ENCODE measurements at places on chromosomes 2 and 18. TPM values are rescaled to one million over a fixed set of nuclear protein-coding genes. Genes with fewer than 3 reads are reported as not detected.

Gene GCG
- not detected for total RNA-seq

- no peak for DNase-seq
Observed at GRCh38 chr2:238418999-238419546, 7.7 kb upstream of the ASB1 start.

Gene VAMP5
- 38.0 TPM for total RNA-seq

DNA sequence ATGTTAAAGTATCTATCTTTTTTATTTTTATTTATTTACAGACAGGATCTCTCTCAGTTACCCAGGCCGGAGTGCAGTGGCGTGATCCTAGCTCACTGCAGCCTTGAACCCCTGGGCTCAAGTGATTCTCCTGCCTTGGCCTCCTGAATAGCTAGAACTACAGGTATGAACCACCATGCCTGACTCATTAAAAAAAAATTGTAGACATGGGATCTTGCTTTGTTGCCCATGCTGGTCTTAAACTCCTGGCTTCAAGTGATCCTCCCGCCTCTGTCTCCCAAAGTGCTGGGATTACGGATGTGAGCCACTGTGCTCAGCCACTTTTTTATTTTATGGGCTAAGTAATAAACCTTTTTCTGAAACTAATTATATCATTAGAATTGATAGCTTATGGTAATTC, 7.1 kb downstream of the MFSD6 start:
- no peak for DNase-seq

DNA sequence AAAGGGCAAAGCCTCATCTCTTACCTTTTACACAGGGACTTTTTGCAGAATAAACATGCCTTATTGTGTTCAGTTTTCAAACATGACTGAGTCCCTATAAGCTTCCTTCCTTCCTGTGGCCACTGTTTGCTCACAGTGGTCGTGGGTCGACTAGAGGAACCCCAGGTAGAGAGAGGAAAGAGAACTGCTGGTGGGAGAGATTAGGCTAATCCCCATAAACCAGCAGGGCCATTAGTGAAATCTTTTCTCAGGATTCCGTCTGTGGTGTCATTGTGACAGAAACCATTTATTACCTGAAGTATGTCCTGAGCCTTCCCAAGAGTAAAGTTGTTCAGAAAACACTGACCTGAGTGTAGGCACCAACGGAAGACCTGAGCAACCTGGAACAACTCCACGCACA, 21.3 kb upstream of the BOD1L2 start:
- DNase-seq: no peak
